Kasumi-1 (cell line): ENCODE measurements at places on chromosomes 7 and 10.

- DNase-seq, result no peak
Observed at GRCh38 chr10:131576341-131577177, 265.0 kb upstream of the TCERG1L start.

DNA sequence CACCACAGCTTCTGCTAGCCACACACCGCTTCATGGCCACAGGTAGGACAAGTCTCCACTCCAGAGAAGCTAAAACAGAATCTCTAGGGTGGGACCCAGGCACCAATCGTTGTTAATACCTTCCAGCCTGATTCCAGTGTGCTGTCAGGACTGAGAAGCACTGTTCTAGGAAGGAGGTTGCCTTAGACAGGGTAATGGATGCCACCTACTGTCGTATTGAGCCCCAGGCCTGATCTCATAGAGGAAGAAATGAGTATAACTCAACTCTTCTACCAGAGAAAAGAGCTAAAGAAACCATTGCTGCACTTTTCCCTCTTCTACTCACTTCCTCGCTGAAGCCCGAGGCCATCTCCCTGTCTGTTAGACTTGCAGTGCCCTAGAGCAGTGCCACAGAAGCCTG is 31.8 kb downstream of the CNNM1 start:
- DNase-seq, result no peak

DNA sequence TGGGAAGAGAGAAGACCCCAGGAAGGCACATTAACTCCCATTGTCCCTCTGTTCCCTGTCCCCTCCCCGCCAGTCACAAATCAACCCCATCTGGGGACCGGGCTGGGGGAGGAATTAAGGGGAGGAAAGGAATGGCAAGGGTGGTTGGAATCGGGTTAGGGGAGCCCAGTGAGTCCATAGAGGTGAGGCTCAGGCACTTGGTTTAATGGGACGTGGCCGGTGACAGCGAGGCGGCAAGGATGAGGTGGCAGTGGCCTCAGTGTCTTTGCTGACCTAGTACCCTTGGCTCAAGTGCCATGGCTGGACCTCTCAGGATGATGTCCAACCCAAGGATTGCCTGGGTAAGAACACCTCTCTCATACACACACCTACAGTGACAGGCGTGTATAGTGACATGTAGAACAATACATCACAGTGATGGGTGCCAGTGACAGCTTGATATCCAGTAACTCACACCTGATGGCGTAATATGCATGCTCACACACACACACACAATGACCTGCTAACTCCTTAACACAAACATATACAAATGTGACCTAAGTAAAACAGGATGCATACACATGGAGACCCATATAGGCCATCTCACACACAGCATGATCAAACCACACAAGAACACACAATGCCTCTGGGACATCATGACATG is 12.3 kb downstream of the KCNIP2 start:
- no peak for DNase-seq

DNA sequence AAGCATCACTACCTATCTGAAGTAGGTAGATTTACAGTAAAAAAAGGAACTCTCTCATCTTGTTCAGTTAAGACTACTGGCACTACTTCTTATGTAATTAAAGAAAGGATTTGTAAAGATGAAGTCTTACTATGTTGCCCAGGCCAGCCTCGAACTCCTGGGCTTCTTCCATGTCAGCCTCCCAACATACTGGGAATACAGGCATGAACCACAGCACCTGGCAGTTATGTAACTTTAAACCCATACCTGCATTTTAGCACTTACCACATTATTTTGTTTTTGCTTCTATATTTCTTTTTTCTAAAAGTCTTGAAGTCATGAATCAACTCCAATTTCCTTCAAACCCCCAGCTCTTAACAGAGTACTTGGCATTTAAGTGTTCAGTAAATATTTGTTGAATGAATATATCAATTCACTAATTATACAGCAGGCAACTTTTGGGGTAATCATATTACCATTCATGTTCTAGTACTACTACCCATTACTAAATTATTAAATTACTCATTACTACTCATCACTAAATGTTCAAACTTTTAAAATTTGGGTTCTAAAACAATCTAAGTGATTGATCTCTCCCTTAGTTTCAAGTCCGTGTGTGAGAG is 31.6 kb upstream of the CCDC71L start:
- DNase-seq, result no peak

DNA sequence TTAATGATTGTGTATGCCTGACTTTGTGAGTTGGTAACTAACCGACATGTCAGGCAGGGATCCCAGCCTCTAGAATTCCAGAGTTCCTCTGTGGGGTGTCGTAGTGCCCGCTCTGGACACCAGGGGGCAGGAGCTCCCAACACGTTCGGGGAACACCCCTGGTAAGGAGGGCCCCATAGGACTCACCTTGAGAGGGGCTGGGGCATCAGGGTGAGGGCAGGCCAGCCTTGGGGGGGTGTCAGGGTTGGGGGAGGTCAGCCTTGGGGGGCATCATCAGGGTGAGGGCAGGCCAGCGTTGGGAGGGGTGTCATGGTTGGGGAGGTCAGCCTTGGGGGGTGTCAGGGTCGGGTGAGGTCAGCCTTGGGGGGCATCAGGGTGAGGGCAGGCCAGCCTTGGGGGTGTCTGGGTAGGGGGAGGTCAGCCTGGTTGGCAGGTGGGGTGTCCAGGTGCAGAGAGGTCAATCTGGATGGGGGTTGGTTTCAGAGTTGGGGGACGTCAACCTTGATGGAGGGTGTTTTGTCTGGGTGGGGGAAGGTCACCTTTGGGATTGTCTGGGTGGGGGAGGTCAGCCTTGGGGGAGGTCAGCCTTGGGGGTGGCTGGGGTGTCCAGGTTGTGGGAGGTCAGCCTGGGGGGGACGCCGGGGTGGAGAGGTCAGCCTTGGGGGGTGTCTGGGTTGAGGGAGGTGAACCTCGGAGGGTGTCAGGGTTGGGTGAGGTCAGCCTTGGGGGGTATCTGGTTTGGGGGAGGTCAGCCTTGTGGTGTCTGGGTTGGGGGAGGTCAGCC is 45.6 kb upstream of the SUN1 start:
- DNase-seq, result peak; percentile 5

GRCh38 chr7:326273-326672 is 36.3 kb downstream of the FOXL3 start:
- no peak for DNase-seq

GRCh38 chr7:98698976-98699375 is 81.9 kb downstream of the NPTX2 start:
- no peak for DNase-seq

DNA sequence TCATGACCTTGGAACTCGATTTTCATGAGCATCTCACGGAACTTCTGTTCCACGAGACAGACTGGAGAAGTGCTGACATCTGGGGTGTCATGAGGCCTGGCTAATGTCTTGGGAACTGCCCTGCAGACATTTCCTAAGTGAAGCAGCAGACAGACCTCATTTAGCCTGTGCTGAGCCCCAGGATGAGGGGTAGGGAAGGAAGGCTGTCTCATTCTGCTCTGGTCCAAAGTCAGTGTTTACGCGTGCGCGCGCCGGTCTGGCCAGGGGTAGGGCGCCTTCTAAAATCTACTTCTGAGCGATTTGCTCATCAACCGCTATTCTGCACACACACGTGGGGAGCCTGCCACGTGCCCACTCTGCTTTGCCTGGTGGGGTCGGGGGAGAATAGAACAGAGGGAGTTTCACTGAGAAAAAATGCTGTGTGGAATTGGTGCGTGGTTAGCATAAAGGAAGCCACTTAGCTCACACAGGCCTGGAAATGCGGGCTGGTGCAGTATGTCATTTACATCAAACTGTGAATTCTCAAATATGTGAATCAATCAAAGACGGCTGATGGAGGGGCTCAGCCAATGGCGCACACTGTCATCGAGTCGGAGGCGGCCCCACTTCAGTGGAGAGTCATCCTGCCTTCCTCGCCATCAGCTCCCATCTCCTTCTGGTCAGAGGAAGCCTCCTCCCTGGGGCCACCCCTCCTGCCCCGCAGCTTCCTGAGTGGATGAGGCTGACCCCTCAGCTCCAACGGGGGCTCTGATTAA is 335.1 kb downstream of the ADARB2 start:
- no peak for DNase-seq

DNA sequence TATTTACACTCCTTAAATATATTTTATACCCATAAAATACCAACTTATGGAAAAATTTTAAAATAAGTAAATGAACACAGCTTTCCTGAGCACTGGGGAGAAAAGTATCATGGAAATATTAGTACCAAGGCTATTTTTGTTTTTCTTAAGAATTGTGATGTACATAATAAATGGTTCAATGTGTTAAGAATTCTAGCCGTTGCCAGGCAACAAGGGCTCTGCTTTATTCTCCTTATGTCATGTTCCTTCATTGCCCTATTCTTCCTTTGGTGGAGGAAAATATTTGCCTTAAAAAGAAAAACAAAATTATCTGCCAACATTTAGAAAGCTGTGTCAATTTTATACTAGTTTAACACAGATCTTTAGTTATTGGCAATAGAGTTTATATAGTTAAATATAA is 2.6 kb upstream of the ZPBP start:
- no peak for DNase-seq

DNA sequence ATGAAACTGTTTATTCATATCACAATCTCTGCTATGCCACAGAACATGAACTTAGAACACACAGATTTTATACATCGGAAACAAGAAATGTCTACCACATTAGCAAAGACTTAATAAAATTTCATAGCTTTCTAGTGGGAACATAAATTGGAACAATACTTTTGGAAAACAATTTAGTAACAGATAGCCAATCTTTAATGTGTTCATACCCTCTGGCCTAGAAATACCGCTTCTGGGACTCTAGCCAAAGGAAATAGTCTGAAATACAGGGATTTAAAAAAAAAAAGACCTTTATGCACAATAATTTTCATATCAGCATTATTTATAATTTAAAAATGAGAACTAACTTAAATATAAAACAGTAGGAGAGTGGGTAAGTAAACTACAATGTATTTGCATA is 168.5 kb downstream of the PLXNA4 start:
- DNase-seq, result no peak

- DNase-seq, result no peak
Observed at GRCh38 chr10:88672041-88672440, 7.8 kb downstream of the LIPF start.

DNA sequence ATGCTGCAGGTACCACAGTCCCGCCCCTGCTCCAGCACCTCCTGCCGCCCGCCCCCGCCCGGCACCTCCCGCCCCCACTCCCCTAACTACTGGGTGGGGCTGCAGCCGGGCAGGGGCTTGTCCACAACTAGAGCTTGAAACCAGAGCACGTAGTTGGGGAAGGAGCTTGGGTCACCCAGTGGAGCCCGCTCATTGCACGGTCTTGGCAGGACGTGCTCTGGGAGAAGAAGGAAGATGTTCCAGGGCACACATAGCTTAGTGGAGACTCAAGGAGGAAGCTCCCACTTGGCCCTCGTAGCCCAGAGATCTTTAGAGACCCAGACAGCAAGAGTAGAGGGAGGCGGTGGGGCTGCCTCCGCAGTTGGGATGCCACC is 692 bp downstream of the IGFBP1 start:
- no peak for DNase-seq

DNA sequence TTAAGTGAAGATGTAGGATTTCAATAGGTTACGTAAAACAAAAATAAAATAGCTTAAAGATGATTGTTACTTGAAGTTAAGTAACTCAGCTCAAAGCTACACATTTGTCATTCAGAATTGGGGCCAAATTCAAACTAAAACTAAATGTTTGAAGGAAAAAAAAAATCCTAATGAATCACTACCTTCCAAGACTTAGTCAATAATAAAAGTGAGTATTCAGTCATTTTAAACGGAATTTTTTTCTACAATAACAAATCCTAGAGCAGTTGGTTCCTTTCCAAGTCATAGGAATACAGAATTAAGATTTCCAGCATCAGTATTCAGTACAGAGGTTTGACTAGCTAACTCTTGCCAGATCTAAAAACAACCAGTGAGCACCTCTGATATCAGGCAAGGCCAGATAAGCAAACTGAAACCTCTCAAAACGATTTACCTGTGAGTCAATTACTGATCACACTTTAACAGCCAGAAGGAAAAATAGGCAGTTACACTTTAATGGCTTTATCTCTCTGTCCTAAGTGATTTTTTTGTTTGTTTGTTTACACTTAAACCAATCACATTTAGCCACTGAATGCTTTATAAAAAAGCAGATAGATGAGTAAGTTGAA is 669.8 kb upstream of the ANKRD30A start:
- no peak for DNase-seq

GRCh38 chr7:70091362-70091761 is 493.1 kb downstream of the AUTS2 start:
- DNase-seq, result no peak

GRCh38 chr7:84017651-84018050 is 176.9 kb downstream of the SEMA3A start:
- DNase-seq, result no peak

- peak; percentile 69 for DNase-seq
Observed at GRCh38 chr7:123749537-123749857, 694 bp upstream of the WASL start.

- DNase-seq, result no peak
Observed at GRCh38 chr7:159042581-159043101, 102.0 kb downstream of the VIPR2 start.

- no peak for DNase-seq
Observed at GRCh38 chr10:117005026-117005526, at the start of gene SHTN1. Gene SHTN1 (minus strand): TSS chr10:117005187. CDS start chr10:117005079, 108 bp downstream.

DNA sequence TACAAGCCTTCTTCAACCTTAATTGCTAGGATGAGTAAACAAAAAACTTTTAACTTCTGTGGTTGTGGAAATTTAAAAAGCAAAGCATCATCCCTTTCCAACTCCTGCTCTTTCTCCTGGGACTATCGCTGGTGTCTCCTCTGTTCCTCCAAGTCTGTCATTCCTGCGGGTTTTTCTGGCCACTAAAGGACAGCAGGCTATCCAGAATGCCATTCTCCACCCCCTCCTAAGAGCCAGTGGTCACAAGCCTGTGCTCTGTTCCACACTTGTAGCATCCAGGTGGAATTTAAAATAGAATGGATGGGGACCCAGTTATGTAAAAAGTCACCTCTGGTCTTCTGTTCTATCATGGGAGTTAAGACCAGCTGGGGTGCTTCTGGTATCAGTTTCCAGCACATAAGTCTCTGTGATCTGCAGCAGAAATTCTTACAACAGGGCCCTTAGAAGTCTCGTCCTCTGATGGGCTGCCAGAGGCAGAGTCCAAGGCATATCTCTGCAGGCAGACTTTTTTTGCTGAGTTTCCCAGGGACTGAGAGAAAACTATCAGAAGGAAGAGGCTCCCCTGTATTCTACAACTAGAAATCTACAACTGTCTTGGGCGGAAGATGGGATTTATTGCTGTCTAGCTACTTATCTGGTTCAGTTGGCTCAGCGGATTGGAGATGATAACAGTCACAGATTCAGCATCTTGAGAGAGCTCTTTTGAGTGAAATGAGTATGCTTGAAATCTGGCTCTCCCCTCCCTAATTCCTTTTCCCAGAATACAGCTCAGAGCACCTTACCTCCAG is 5.1 kb upstream of the WNT16 start:
- no peak for DNase-seq

GRCh38 chr10:14608381-14609001 is 166.2 kb downstream of the FAM107B start:
- DNase-seq, result peak; percentile 98

- DNase-seq, result no peak
Observed at GRCh38 chr7:4070214-4070613, 611.9 kb upstream of the FOXK1 start.

- no peak for DNase-seq
Observed at GRCh38 chr7:127536394-127536691, 49.1 kb downstream of the GCC1 start.

- DNase-seq, result peak; percentile 40
Observed at GRCh38 chr10:74290708-74291107, 139.7 kb downstream of the ADK start.

- DNase-seq, result no peak
Observed at GRCh38 chr7:141630621-141631020, 71.3 kb downstream of the DENND11 start.
